ENCODE measurements at places on chromosomes 16 and 17.

DNA sequence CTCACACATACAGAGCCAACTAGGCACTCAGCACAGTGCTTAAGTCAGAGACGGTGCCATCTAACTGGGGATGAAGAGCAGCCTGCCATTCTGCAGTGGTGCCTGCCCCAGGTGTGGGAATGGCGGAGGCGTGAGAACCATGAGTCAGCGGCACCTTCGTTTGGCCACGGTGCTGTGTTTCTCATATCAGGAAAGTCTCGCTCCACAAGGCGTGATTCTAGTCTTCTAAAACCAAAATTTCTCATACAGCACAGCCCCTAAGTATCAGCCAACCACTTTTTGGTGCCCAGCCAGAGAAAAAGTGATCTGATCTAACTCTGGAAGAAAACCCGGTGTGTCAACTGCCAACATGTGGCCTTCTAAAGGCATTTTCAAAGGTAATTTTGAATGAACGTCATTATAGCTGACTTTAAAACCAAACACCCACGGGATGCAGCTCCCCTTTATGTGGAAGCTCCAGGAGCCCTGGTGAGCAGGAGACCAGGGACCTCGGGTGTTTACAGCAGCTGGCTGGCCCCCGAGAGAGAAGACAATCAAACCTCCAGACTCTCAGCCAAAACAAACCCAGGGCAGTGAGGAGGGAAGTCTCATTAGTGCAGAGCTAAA is 54.6 kb downstream of the ABCC12 start:
- DNase-seq, result no peak

- DNase-seq, result peak; percentile 61
These were observed 31.2 kb downstream of the CTU2 start for GRCh38 chr16:88737298-88738150.

DNA sequence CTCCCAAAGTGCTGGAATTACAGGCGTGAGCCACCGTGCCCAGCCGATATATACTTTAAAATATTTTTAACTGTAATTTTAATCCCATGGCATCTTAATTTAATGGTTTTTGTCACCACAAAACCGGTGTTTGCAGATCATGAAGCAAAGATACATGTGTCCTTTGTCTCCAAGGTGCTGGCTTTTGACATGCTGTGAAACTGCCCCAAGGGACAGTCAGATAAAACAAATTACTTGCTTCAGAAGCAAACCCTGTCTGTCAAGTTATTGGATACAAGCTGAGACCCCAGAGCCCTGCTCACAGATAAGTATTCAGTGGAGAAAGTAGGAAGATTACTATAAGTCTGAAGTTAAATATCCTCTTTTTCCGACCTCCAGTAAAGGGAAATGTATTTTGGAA is 39.8 kb downstream of the ARL4D start:
- DNase-seq, result no peak

DNA sequence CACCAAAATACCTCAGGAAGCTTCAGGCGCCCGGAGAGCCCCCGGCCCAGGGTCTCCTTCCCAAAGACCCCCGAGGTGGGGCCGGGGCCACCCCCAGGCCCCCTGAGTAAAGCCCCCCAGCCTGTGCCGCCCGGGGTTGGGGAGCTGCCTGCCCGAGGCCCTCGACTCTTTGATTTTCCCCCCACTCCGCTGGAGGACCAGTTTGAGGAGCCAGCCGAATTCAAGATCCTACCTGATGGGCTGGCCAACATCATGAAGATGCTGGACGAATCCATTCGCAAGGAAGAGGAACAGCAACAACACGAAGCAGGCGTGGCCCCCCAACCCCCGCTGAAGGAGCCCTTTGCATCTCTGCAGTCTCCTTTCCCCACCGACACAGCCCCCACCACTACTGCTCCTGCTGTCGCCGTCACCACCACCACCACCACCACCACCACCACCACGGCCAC is 6.7 kb upstream of the TMEM88 start:
- DNase-seq, result no peak

DNA sequence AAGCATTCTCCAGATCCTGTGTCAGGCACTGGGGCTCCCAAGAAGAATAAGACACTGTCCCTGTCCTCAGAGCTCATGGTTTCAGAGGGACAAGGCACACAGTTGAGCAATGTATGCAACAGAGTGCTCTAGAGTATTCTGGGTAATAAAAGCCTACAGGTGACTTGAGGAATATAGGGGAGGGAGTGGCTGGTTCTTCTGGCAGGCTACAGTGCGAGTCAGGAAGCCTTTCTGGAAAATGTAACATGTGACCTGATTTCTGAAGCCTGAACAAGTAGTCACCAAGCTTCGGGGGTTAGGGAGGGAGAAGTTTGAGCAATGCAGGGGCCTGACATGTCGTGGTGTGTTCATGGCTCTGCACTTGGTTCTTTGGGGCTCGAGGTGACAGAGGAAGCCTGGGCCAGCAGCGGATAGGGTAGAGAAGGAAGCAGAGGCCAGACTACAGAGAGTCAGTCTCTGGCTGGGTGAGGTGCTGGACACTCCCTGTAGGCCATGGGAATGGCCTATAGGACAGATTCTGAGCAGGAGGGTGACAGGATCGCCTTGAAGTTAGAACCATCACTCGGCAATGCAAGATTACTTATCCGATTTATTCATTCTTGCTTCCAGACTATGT is 16.0 kb upstream of the LRRC75A start:
- no peak for DNase-seq

DNA sequence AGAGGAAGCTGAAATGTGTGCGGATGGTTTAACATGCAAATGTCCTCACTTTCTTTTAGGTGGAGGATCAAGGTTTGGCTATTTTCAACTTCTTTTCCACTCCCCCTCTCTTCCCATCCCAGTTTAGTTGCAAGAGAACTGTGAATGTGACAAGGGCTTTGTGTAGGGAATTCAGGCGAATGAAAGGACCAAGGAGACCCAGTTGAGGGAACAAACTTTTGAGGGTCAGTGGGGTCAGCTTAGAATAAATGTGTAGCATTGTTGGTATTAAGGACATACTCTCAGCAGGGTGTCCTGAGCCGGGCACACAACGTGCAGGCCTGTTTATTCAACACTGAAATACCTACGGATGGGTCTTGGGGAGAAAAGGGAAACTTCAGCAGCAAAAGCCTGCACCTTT is 346.0 kb downstream of the PMP22 start:
- no peak for DNase-seq

DNA sequence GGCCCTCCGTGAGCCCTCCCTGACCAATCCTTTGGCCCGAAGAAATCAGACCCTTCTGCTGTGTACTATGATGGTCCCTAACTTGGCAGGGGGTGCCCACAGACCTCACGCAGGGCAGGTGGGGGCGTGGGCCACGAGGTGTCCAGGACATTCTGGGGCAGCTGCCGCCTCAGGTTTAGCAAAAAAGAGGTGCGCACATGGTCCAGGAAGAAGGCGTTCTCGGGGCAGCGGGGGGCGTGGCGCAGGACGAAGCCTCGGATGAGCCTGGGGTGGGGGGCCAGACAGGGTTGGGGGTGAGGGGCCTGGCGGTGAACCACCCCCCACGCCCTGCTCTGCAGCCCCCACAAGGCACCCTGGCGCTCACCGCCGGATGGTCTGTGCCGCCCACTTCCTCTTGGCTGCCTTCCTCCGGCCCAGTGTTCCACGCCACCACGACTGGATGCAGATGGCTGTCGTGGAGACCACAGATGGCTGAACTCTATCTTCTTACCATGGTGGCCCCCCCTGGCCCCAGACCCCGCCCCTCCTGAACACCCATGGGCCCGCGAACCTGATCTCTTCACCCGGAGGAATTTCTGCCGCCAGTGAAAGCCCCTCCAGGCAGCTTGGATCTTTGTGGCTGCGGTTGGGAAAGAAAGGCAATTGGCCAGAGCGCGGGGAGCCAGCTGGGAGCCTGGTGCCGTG is 14.2 kb upstream of the CRK start:
- no peak for DNase-seq

- DNase-seq, result no peak
These were observed 941 bp upstream of the MRPS34 start for GRCh38 chr16:1773703-1774447.

DNA sequence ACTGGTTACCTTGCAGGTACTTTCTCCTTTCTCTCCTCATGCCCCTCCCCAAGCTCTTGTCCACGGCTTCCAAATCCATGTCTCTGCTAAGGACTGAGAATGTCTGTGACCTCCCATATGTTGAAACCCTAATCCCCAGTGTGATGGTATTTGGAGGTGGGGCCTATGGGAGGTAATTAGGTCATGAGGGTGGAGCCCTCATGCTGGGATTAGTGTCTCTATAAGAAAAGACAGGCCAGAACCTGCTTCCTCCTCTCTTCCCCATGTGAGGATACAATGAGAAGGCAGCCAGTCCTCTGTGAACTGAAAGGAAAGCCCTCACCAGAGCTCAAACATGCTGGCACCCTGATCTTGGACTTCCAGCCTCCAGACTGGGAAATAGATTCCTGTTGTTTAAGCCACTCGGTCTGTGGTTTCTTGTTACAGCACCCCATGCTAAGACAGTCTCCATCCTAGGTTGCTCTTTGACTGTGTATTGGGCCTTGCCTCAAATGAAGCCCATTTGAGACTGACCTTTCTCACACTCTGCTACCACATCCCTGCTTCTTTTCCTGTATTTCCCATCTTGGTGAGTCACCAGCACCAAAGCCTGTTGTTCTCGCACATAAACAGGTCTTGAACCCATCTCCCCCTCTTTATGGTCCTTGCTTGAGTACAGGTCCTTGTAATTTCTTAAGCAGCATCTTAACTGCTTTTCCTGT is 135.0 kb downstream of the CDK5R1 start:
- DNase-seq, result no peak

DNA sequence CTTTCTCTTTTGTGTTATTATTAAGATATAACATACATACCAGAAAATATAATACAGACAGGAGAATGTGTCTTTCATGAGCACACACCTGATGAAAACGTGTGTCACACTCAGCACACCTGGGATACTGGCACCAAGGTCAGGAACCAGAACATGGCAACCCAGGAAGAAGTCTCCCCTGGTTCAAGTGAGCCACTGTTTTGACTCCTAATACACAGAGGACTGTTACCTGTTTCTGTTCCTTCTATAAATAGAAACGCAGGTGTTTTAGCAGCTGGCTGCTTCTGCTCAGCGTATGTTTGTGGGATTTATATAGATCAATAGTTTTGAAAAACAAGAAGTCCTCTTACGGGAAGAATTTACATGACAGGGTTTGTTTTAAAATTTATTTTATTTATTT is 3.5 kb downstream of the SEC14L1 start:
- no peak for DNase-seq

DNA sequence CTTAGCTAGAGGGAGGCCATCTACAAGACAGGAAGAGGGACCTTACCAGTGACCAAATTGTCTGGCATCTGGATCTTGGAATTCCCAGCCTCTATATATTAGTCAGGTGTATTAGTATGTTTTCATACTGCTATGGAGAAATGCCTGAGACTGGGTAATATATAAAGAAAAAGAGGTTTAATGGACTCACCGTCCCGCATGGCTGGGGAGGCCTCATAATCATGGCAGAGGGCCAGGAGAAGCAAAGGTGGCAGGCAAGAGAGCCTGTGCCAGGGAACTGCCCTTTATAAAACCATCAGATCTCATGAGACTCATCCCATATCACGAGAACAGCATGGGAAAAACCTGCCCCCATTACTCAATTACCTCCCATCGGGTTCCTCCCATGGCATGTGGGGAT is 500.2 kb downstream of the SHISA9 start:
- DNase-seq, result peak; percentile 70

GRCh38 chr16:30353438-30354129 is 1.5 kb downstream of the CD2BP2 start:
- no peak for DNase-seq

GRCh38 chr17:5225668-5226457 is 8.8 kb downstream of the SCIMP start:
- DNase-seq, result no peak

DNA sequence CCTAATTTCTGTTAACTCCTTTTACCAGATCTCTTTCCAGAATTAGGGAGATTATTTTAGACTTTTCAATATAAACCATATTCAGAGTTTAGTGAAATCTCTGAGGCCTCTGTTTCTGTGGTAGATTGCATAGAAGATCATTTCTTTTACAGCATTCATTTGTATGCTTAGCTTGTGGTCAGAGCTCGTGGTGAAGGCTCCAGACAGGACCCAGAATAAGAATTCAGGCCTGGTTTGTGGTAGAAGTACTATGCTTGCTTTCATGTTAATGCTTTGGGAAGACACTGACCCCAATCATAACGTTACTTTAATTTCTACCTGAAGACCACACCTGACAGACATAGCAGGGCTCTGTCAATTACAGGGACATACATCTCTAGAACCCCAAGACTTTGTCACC is 258.1 kb downstream of the FTO start:
- DNase-seq, result no peak

- peak; percentile 97 for DNase-seq
These were observed 16.1 kb upstream of the UBTF start for GRCh38 chr17:44235583-44235936.

DNA sequence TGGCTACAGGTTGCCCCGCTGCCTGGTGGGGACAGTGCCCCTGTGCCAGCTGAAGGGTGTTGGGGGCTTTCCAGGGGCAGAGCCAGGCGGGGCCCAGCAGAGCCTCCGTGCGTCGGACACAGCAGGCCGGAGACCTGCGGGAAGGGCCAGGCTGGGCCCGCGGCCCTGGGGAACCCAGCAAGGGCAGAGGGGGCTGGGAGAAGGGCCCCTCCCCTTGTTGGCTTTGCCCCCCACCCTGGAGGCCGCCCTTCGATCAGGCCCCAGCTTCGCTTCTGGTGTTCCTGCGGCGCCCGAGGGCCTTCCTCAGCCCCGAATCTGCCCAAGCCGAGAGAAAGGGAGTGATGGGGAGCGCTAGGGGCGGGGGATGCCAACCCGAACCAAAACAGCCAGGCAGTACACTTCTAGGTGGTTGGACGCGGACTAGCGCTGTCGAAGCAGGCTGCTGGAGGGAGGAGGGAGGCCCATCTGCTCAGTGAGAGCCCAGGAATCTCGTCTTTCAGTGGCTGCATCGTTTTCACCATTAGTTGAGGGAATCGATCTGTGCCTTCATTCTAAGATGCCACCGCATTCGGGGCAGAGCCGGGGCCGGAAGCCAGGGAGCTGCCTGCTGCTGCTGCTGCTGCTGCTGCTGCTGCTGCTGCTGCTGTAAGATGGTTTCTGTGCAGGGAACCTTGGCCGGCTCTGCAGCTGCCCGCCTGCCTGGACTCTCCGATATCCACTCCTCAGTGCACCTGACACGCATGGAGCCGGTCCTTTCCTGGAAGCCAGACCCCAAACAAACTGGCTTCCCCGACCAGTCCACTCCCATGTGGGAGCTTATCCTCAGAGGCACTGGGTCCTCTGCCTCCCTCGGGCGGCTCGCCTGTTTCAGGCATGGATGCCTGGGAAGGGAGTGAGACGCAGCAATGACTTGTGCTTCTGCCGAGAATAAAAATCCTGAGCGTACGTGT is 1.7 kb downstream of the JPH3 start:
- DNase-seq, result no peak

- DNase-seq, result no peak
These were observed 90.2 kb downstream of the MARCHF10 start for GRCh38 chr17:62717889-62718288.

All from RCC 7860 (cell line).